GM20000 (cell line): ENCODE measurements at places on chromosomes 5 and 9.

DNA sequence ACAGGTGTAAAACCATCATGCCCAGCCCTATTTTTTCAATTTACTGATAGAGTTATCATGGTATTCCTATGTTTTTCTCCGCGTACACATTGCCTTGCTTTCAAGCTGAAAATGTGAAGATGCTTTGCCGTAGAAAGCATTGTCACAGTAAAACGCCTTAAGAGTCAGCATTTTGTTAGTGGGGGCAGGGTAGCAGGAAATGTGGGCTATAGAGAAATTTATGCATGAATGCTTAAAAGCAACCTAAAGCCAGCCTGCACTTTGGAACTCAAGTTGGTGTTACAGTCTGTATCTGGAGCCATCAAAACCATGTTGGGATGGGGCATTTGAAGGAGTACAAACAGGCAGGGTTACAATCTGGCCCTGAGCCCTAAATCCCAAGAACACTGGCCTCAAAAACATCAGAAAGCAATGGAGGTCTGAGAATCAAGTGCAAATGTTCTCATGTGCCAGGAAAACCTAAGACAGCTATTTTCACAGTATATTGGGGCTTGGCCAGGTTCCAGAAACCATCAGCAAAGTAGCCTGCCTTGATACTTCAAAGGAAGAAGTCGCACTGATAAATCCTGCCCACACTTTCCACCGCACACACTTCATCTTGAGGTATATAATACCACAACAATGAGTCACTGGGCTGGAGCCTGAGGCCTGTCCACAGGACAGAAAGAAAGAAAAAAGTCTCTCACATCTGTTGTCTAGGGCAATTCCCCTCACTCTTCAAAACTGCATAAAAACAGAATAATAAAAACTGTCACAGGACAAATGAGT lies 313.8 kb downstream of the ENC1 start:
- peak; percentile 22 for DNase-seq

DNA sequence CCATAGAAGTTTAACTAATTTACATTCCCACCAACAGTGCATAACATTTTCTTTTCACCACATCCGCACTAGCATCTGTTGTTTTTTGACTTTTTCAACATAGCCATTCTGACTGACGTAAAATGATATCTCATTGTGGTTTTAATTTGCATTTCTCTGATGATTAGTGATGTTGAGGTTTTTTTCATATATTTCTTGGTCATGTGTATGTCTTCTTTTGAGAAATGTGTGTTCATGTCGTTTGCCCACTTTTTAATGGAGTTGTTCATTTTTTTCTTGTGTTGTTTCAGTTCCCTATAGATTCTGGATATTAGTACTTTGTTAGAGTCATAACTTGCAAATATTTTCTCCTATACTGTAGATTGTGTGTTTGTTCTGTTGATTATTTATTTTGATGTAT lies 163.4 kb downstream of the FER start:
- no peak for DNase-seq

GRCh38 chr5:43075319-43076293 lies 35.5 kb upstream of the ANXA2R start:
- no peak for DNase-seq

DNA sequence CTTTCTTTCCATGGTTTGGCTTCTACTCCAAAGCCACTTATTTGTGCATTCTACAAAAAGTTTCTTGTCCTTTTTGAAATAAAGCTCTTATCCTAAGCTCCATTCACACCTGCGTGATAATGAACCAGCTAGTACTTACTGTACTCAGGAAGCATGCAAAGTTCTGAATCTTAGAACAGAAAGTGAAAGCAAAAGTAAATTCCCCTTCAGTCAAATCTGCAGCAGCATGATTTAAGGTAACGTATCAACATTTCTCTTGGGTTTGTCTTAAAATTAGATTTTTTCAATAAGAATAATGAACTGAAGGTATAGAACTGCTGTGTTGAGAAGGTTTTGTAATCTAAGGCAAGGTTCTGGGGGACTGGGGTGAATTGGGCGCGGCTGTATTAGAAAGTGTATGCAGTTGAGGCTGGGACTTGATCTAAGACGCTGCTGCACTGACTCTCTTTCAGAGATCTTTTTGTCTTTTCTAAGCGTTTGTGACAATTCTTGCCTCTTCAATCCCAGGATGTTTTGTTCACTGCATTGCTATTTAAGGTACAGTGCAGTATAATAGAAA lies at the start of gene ERAP2:
TSS of gene ERAP2 (plus strand) at position 209 of the 559 bp plus-strand sequence. CDS start 3,186 bp downstream, outside the sequence.
- peak; percentile 43 for DNase-seq

DNA sequence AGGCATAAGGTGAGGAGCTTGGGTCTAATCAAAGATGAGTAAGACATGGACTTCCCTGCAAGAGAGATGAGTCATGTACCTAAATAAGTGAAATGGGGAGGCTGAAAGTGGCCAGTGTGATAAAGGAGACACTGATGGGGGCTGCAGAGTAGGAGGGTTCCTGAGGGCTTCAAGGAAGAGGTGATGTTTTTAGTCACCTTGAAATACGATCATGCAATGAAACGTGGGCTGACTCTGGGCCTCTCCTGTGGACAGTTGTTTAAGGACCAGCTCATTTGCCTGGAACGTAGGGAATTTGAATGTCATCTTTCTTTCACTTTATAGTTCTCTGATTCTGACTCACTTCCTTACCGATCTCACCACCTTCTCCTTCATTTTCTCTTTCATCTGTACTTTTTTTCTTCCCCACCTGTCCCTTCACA lies 49.6 kb upstream of the CPLX2 start:
- no peak for DNase-seq

GRCh38 chr9:97529363-97530076 lies 28.1 kb downstream of the TMOD1 start:
- DNase-seq = peak; percentile 68

DNA sequence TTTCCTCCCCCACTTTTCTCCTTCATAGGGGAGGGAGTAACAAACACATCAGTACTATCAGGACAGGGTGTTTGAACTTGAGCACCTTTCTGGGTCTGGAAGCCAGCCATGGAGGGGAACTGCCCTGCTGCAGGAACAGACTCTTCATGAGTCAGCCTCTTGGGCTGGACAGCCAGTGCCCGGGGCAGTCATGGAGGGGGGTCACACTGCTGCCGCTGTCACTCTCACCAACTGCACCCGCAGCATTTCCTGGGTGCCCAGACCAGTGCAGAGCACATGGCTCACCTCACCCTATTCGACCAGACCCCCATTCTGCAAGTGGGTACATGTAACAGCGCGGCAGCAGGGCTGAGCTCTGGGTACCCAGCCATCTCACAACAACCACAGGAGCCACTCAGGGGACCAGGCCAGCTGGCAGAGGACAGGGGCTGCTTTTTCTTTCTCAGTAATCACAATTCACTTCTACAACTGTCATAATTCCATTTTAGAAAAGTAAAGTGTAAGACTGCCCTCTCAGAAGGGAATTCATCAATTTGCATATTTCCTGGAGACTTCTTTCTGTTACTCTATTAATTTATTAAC lies 118.4 kb downstream of the CTNND2 start:
- DNase-seq = no peak

GRCh38 chr9:131511880-131512279 lies 9.2 kb downstream of the POMT1 start:
- no peak for DNase-seq

GRCh38 chr5:123208668-123209501 lies 119.8 kb downstream of the PRDM6 start:
- DNase-seq = no peak

DNA sequence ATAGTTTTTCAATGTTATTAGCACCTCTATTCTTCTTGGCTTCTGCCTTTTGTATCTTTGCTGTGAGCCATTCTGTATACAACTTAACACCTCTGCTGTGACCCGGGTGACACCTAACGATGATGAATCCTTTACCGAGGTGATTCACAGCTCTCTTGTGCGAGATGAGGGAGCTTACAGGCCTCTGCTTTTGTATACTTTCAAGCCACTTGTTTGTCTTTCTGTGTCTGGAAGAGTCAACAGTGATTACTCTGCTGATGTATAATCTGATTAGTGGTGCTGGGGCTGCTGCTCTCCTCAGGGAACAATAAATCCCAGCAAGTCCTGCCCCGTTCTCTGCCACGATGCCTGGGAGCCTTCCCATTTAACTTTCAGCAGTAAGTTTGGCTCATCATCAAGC lies 442.9 kb upstream of the SGCD start:
- no peak for DNase-seq

DNA sequence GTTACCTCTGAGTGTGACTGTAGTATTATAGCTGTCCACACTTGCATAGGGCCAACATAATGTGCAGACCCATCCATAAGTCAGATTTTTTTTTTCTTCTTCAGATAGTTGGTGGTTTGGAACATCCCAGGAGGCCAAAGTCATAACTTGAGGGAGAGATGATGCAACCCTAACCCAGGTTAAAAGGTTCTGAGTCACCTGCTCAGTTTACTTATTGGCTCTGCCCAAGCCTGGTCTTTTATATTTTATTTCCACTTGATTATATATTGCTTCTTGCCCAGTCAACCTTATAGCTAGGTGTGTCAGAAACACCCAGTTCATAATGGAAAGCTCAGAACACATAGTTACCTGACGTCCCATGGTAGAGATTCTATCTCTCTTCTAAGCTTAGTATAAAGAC lies 113.1 kb upstream of the PCSK1 start:
- no peak for DNase-seq

DNA sequence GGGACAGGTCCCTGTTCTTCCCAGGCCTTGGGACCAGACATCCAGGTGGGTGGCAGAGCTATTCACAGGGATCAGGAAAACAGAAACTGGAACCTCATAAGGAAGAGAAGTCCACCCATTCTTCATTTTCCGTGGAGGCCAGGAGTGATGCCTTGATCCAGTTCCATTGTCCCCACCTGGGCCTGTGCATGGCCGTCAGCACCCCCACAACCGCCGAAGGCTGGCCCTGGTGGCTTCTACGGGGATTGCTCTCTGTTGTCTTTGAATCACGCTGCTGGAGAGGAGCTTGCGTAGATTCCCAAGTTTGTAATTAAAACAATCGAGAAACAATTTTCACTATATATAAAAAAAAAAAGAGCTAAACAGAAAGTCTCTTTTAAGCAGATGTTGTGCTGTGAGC lies 134.4 kb downstream of the MVB12B start:
- no peak for DNase-seq

GRCh38 chr5:39177631-39177964 lies 41.8 kb downstream of the FYB1 start:
- DNase-seq = peak; percentile 23

DNA sequence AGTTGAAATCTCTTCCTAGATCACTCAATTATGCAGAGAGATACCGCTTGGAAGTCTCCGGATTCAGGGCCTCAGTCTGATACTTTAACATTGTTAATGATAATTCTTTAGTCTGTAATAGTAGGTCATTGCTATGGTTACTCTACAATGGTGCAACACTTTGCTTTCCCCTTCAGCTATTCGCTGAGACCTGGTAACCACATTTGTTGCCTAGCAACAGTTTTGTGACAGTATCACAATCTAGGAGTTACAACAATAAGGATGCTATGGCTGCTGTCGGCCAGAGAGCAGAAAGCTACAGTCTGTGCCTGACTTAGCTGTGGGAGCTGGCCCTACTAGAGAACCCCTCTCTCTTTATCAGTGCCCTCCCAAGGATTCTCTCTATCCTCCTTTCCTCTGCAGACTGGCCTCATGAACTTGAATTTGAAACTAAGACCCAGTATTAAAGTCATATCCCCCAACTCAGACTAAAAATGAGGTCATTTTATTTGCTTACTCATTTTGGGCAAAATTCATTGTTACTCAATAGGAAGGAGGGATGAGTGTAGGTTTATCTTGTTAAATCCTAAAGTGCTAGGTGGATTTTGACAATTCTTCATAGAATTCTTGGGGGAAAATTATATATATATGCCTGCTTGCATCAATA lies 39.3 kb downstream of the NR2F1 start:
- no peak for DNase-seq

- peak; percentile 78 for DNase-seq
Observed at GRCh38 chr5:173573126-173573960, 43.1 kb downstream of the BOD1 start.

DNA sequence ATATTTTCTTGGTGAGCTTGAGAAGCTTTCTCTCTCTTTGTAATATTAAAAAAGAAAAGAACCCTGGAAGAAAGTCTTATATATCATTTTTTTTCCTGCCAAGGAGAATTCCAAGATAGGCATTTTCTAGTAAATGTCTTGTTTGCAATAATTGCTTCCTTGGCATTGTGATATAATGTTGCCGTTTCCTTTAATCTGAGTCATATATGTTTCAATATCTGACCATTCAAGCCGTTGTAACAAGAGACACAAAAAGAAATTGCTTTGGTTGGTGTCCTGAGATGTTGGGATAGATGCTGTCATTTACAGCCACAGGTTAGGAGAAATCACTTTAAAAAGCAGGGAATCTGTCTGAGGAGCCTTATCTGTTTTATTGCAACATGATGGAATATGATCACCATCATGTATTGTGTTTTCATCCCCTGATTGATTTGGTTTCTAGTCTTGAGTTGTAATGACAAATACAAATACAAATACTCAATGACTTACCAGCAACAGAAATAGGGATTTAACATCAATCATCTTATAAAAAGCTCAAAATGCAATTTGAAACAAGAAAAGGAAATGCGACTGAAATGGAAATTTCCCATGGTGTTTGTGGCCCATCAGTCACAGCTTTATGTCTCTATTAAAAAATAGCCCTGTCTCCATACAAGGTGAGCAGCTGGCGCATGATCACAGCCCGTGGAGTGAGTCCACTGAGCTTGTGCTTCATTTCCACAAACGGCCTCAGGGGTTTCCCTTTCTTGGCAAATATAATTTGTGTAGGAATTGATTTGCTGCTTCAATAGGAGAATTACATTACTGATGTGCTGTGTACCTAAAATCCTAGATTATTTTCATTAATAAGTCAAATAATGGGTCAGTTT lies 250.1 kb upstream of the TRPC7 start:
- DNase-seq = no peak

GRCh38 chr9:127449332-127449966 lies 1.8 kb downstream of the RPL12 start:
- DNase-seq = no peak

- DNase-seq = no peak
Observed at GRCh38 chr9:103545260-103545659, 548.8 kb upstream of the SMC2 start.

DNA sequence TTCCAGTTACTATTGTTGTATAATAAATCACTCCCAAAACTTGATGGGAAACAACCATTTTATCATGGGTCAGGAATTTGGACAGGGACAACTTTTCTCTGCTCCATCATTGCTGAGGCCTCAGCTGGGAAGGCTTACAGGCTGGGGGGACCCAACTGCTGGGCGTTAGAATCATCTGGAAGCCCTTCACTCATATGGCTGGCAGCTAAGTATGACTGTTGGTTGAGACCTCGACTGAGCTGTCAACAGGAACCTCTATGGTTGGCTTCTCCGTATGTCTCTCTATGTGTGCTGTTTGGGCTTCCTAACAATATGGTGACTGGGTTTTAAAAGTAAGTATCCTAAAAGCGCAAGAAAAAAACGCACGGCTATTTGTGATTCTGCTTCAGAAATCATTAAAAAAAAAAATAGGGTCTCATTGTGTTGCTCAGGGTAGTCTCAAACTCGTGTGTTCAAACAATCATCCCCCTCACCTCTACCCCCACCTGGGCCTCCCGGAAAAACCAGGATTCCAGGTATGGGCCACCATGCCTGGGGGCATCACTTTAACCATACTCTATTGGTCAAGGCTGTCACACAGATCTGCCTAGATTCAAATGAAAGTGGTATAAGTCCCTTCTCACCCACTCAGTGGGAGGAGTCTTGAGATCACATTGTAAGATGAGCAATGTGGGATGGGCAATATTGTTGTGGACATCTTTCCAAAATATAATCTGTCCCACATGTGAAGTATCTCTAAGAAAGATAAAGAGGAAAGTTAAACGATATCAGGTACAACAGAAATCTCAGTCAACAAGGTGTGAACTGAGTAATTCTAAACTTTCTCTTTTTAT lies 15.2 kb downstream of the FNBP1 start:
- DNase-seq = no peak
